ENCODE measurements at places on chromosomes 7 and 10.

GRCh38 chr10:16599662-16600061 lies 78.0 kb upstream of the C1QL3 start:
- no peak for DNase-seq

DNA sequence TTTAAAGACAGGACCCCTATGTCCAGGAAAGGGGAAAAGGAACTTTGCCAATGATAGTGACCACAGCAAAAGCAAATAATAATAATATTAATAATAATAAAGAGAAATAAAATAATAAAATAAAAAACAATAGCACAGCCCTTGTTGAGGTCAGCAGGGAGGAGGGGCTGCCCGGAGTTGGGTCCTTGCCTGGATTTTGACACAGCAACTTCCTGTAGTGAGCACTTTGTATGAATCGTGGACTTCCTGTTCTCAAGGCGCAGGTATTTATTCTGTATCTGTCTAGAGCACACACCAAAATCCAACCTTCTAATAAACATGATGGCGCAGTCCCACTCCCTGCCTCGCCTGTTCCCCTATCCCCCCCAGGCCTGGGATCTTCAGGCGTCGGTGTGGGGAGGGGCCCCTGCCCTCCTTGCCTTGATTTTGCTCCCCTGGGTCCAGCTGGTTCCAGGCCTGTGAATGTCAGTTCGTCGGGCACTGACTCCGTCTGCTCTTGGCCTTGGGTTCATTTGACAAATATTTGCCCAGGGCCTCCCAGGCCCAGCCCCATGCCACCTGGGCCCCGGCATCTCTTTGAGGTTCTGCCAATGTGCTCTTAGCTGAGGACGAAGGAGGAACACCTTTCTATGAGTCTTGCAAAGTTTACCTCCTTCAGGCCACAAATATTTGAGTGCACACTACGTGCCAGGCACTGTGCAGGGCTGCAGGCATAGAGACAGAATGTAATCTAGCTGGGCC lies 13.9 kb downstream of the TRIM8 start:
- peak; percentile 43 for DNase-seq

GRCh38 chr7:7966141-7966734 lies 2.4 kb upstream of the GLCCI1 start:
- no peak for DNase-seq

DNA sequence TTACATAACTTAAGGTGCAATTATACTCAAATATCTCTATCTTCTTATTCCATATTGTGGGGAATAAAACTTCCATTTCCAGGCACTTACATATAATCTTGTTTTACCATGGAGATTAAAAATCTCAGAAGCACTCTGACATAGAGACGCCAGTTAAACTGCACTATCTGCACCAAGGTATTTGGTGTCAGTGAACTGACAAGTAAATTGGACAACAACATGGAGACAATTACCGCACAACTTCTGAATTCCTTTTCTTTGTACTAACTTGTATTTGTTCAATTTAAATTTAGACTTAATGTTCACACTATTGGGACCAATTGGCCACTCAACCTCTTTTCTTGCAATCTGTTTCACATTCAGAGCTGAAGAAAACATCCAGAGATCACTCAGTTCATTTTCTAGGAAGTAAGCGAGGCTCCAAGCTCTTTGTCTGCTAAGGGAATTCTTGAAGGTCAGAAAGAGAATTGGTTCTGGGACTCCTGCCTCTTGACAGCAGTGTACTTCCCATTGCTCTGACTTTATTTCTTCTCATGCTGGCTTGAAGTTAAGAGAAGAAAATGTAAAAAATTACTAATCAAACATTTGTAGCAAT lies 184.7 kb downstream of the CHCHD3 start:
- DNase-seq, result no peak

- DNase-seq, result no peak
Observed at GRCh38 chr7:25529320-25529719, 301.0 kb upstream of the NPVF start.

DNA sequence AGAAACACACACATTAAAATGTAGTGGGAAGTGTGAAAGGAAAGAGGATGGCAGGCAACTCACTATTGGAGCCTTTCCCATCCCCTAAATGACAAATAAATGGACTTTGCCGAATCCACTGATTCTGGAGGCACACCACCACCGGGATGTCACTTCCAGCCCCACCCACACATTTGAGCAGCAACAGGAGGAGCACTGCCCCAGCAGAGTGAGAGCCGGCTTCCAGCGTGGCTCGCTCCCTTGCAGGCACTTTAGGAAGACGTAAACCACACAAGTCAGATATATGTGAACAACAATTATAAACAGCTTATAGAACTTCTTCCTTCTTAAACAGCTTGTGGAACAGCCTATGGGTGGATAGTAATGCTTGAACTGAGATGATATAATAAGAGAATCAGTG lies 191.0 kb downstream of the DGKI start:
- DNase-seq, result no peak

- no peak for DNase-seq
Observed at GRCh38 chr10:132410056-132410778, 13.2 kb downstream of the PWWP2B start.

GRCh38 chr10:130658687-130659290 lies 522.6 kb downstream of the GLRX3 start:
- peak; percentile 33 for DNase-seq

- DNase-seq, result no peak
Observed at GRCh38 chr7:105364684-105365083, 24.0 kb downstream of the SRPK2 start.

Measured in islet precursor cell (in vitro differentiated cells).